ENCODE measurements at places on chromosomes 16 and 17. TPM values are rescaled to one million over a fixed set of nuclear protein-coding genes. Genes with fewer than 3 reads are reported as not detected.

DNA sequence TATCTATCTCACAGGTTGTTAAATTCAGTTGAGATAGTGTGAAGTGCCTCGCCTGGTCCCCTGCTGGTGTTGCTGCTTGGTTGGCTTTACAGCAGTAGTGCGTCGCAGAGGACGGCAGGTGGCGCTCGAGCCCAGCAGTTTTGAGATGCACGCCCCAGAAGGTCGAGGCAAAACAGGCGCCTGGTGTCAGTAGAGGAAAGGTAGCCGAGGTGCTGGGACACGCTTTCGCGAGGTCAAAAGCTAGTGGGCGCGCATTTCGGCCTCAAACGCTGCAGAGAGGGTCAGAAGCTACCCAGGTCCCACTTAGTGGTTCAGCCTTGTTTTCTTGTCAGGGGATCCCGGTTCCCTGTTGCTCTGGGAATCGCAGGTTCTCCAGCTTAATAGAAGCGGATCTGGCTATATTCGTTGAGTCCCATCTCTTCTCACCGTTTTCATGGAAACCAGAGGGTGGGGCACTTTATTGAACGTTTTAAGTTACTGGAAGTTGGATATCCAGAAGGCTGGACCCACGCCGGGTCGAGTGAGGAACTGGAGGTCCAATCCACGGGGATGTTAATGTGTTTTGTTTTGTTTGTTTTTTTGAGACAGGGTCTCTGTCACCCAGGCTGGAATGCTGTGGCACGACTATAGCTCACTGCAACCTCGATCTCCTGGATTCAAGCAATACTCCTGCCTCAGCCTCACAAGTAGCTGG is 10.3 kb upstream of the ZFP90 start:
- no peak overlapping the region for H3K27ac ChIP-seq
- DNase-seq: peak; percentile 99

- DNase-seq: peak; percentile 55
- no peaks in the 10 kb centered on the region for H3K4me1 ChIP-seq
- no peak overlapping the region for H3K4me3 ChIP-seq
- peaks cover 10% of the 10 kb centered on the region for H3K36me3 ChIP-seq
- no peaks in the 10 kb centered on the region for H3K27me3 ChIP-seq
Observed at GRCh38 chr16:67678354-67679023, 11.9 kb downstream of the C16orf86 start.

DNA sequence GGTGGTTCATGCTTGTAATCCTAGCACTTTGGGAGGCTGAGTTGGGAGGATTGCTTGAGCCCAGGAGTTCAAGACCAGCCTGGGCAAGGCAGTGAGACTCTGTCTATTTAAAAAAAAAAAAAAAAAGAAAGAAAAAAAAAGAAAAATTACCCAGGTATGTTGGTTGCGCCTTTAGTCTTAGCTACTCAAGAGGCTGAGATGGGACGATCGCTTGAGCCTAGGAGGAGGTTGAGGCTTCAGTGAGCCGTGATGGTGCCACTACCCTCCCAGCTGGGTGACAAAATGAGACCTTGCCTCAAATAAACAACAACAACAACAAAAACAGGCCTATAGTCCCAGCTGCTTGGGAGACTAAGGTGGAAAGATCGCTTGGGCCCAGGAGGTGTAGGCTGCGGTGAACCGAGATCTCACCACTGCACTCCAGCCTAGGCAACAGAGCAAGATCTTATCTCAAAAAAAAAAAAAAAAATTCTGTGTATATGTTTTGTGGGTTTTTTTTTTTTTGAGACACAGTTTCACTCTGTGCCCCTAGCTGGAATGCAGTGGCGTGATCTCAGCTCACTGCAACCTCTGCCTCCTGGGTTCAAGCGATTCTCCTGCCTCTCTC is 12.5 kb upstream of the ANKRD40CL start:
- DNase-seq: no peak
- H3K4me3 ChIP-seq: no peak overlapping the region
- no peaks in the 10 kb centered on the region for H3K36me3 ChIP-seq

DNA sequence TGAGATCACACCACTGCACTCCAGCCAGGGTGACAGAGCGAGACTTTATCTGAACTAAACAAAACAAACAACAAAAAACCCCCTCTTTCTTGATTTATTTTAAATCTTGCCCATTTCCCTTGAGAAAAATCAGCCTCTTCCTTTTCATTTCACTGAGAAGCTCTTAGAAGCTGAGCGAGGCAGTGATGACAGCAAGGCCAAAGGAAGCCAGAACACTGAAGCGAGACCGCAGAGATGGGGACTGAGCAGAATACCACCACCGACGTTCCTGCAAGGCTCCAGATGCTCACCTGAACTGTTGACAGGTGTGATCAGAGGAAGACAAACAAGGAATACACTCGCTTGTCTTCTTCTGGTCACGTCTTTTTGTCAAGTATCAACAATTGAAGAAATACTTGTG is 30.5 kb upstream of the IRF8 start:
- no peak for DNase-seq
- no peak overlapping the region for H3K4me3 ChIP-seq
- H3K27me3 ChIP-seq: no peaks in the 10 kb centered on the region
- H3K27ac ChIP-seq: no peak overlapping the region

- no peaks in the 10 kb centered on the region for H3K4me1 ChIP-seq
- H3K27me3 ChIP-seq: no peaks in the 10 kb centered on the region
Observed at GRCh38 chr16:88626646-88627045, 11.7 kb upstream of the IL17C start.

DNA sequence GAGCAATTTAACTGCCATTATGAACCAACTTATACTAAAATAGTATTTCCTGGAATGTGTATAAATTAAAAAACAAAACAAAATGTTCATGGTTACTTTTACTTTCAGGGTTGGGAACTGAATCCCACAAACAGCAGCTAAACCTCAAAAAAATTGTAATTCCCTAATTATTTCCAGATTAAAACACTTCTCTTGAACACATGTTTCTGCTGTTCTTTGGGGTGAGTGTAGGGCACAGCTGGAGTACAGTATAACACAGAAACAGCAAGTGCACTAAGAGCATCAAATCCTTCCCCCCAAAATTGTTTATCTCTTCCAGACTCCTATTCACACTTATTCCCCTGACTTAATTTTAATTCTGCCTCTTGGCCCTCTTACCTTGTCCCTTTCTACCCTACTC is 56.4 kb downstream of the KANSL1 start:
- no peak for DNase-seq
- no peak overlapping the region for H3K27ac ChIP-seq
- no peaks in the 10 kb centered on the region for H3K36me3 ChIP-seq
- H3K27me3 ChIP-seq: no peaks in the 10 kb centered on the region
- H3K4me3 ChIP-seq: no peak overlapping the region

DNA sequence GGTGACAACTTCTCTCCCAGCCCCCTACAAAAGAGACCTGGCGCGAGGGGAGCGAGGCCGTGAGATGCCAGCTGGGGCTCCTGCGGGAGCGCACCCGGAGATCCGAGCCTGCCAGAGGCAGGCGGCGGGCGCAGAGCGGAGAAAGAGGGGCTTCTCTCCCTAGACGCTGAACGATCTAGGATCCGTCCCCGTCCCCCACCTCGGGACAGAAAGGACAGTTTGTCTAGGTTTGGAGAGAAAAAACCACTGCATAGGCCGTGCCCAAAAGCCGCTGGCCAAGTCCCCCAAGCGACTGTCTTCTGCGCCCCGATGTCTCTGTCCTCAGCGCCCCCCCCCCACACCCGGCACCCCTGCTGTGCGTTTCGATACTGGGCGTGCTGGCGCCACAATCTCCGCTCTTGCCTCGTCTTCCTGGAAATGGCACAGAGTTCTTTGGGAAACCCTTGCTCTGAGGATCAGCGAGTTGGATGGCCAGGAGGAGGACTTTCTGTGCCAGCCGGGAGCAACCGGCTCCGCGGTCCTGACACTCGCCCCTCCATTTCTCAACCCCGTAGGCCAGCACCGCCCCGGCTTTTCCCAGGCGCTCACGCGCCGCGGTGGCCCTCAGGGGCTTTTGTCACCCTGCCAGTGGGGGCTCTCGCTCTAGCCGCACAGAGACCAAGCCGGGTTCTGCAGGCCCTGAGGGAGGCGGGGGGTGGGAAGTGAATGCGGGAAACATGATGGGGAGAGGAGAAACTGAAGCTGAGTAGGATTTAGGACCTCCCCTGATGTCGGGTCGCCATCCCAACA is 1.0 kb downstream of the SSTR2 start:
- peaks cover 70% of the 10 kb centered on the region for H3K27me3 ChIP-seq
- DNase-seq: peak; percentile 73
- no peak overlapping the region for H3K27ac ChIP-seq
- H3K4me3 ChIP-seq: peak overlapping the region; percentile 66

DNA sequence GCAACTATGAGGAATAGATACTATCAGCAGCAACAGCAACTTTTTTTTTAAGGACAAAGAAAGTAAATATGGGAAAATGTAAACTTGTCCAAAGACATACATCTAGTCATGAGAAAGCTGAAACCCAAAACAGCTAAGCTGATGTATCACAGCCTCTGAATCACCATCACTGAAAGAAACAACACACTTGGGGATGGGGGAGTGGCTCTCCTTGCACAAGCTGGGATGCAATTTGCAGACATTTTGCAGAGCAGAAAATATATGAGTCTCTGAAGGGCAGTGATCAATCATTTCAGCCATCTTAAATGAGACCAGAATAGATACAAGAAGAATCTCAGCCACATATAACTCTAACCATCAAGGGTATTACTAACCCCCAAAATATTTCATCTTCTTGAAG is 79.1 kb downstream of the GRIN2A start:
- H3K36me3 ChIP-seq: no peaks in the 10 kb centered on the region
- H3K4me3 ChIP-seq: no peak overlapping the region
- DNase-seq: no peak
- H3K27me3 ChIP-seq: no peaks in the 10 kb centered on the region
- H3K4me1 ChIP-seq: no peaks in the 10 kb centered on the region

- DNase-seq: no peak
- H3K36me3 ChIP-seq: peaks cover 6% of the 10 kb centered on the region
- peak overlapping the region; percentile 12 for H3K27ac ChIP-seq
- no peak overlapping the region for H3K4me3 ChIP-seq
Observed at GRCh38 chr16:2663553-2664546, 18.5 kb upstream of the KCTD5 start.

DNA sequence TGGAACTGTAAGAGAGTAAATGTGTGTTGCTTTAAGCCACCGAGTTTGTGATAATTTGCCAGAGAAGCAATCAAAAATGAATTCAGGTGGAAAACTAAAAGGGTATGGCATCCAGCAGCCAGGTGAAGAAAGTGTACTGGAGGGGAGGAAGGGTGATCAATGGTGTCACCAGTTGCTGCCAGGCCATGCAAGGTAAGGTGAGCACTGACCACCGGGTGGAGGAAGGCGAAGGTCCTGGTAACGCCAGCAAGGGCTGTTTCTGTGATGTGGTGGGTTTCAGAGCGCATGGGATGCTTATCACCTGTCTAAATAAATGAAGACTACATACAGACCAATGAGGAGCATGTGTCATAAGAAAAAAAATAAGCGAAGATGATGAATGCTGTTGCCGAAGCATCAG is 6.9 kb downstream of the FA2H start:
- no peaks in the 10 kb centered on the region for H3K4me1 ChIP-seq
- no peak overlapping the region for H3K27ac ChIP-seq
- no peaks in the 10 kb centered on the region for H3K36me3 ChIP-seq
- DNase-seq: no peak

DNA sequence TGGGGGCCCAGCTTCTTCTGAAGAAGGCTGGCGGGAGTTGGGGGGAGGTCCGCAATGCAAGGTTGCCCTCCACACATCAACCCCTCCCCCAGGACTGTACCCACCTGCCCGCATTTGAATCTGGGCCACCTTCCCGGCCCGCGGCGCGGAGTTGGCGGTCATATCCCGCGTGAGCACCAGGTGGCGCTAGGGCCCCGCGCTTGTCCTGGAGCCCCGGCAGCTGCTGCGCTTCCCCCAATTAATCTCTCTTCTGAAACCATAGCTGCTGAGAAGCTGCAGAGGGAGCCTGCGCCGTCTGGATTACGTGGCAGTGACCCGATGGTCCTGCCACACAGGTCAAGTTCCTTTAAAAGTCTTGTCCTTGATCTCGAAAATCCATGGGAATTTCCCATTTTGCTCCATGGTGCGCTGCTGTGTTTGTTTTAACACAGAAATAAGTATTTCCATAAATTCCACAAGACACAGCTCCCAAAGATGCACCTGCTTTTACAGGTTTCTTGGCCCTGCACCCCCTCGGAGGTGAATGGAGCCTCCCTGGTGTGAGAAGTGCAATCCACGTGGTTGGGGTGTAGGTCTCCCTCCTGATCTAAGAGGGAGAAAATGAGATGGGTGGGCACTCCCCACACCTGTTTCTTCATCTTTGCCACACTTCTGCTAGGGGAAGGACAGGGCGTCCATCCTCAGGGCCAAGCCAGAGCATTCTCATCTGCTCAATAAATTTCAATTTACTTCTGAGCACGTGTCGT is 22.1 kb downstream of the COX4I1 start:
- DNase-seq: peak; percentile 99
- no peaks in the 10 kb centered on the region for H3K4me1 ChIP-seq
- no peaks in the 10 kb centered on the region for H3K36me3 ChIP-seq
- peaks cover 15% of the 10 kb centered on the region for H3K27me3 ChIP-seq

- H3K27ac ChIP-seq: no peak overlapping the region
- H3K36me3 ChIP-seq: no peaks in the 10 kb centered on the region
- H3K4me1 ChIP-seq: peaks cover 15% of the 10 kb centered on the region
Observed at GRCh38 chr17:56679115-56679776, 85.7 kb downstream of the NOG start.

DNA sequence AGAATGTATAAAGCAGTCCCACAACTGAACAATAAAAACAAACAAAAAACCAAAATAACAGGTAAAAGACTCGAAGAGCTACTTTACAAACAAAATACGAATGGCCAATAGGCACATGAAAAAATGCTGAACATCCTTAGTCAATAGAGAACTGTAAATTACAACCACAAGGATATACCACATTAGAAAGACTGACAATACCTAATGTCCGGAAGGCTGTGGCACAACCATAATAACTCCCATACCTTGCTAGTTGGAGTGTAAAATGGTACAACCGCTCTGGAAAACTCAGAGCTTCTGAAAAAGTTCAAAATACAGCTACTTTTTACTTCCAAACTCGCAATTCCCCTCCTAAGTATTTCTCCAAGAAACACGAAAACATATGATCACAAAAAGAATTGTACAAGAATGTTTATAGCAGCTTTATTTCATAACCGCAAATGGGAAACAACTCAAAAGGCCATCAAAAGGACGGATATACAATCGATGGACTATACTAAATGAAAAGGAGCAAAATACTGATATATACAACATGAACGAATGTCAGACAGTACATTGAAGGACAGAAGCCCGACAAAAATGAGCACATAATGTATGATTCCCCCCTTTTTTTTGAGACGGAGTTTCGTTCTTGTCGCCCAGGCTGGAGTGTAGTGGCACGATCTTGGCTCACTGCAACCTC is 2.3 kb downstream of the TP53 start:
- peaks cover 31% of the 10 kb centered on the region for H3K4me1 ChIP-seq
- H3K27me3 ChIP-seq: no peaks in the 10 kb centered on the region
- no peak for DNase-seq
- H3K4me3 ChIP-seq: peak overlapping the region; percentile 99
- peak overlapping the region; percentile 100 for H3K27ac ChIP-seq
- H3K36me3 ChIP-seq: no peaks in the 10 kb centered on the region

GRCh38 chr17:57356719-57357391 is 100.5 kb downstream of the MSI2 start:
- H3K4me1 ChIP-seq: no peaks in the 10 kb centered on the region
- DNase-seq: no peak
- H3K27me3 ChIP-seq: no peaks in the 10 kb centered on the region
- H3K27ac ChIP-seq: no peak overlapping the region
- H3K4me3 ChIP-seq: no peak overlapping the region
- H3K36me3 ChIP-seq: no peaks in the 10 kb centered on the region

The PHOSPHO1 gene
- total RNA-seq: 0.29 TPM

The CDH5 gene
- total RNA-seq: 0.72 TPM

The B4GALNT2 gene
- not detected for total RNA-seq

Measured in osteoblast (primary cell).